ENCODE measurements at places on chromosomes 13 and 19.

DNA sequence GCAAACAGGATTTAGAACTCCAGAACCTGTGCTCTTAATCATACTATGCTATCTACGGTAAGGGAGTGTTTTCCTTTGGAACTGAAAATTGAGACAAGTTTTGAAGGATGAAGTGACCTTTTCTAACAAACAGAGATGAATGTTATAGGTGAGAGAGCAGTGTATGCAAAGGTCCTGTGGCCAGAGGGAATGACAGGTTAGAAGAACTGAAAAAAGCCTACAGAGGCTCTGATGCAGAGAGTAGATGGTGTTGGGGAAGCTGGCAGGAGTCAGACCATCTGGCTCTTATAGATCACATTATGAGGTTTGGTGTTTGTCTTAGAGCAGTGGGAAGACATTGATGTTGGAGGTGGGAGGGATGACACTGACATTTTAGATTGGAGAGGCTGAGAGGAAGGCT, 2.0 kb downstream of the PCCA start:
- no peak for DNase-seq

- no peak for DNase-seq
Measured at GRCh38 chr13:112486386-112487126, 101.4 kb downstream of the TUBGCP3 start.

DNA sequence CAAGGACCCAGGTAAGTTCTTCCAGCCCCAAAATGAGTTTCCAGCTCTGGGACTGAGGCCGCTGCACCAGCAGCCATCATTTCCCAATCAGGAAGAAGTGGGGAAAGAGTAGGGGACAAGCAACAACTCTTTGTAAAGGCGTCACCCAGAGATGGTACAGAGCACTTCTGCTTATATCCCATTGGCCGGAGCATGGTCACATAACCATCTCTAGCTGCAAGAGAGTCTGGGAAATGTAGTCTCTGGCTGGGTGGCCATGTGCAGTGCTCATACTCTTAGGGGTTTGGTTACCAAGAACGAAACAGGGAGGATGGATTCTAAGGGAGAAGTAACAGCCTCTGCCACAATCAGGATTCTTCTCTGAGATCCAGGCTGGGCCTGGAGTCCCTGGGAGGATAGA, 26.3 kb downstream of the CKM start:
- DNase-seq = no peak

DNA sequence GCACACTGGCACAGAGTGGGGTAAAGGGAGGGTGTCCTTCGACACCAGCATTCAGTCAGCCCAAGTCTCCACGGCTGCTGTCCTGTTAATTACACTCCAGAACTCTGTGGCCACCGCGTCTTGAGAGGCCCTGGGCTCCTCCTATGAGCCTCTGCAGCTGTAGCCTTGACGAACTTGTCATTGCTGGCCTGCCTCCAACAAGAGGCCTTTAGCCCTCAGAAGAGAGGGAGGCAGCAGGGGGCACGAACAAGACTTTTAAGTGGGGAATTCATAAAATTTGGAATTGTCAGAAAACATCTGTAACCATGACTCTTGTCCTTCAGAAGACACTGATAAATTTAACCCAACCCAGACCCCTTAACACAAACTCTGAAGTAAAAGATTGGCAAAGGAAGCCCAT, 241.9 kb downstream of the UQCRFS1 start:
- DNase-seq = no peak

GRCh38 chr13:95660981-95661581, 15.9 kb upstream of the DNAJC3 start:
- DNase-seq = peak; percentile 43

DNA sequence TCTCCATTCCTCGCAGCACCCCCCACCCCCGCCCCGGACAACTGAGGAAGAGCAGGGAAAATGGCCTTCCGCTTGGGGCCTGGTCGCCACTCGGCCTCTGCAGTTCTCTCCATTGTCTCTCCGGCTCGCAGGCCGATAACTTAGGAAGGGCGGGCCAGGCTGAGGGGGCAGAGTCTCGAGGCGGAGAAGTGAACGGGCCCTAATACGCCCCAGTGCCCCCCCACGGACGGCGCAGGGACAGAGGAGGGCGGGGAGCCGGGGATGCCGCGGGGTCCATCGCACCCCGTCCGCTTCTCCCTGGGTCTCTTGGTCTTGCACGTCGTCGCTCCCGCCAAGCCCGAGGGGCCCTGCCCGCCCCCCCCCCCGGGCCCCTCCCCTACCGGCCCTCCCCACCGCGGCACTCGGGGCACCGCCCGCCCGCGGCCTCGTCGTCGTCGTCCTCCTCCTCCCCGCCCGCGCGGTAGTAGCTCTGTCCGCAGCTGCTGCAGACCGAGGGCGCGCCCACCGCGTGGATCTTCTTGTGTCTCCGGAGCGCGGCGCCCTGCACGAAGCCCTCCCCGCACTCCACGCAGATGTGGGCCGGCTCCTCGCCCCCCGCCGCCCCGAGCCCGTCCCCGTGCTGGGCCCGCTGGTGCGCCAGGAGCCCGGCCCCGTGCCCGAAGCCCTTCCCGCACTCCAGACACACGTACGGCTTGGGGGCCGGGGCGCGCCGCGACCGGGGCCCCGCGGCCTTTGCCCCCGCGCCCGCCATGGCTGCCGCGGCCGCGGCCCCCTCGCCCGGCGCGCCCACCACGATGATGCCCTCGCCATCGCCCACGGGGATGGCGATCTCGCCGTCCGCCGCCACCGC, 33.2 kb downstream of the ZNF787 start:
- no peak for DNase-seq

GRCh38 chr19:45153339-45154063, 7.3 kb downstream of the NKPD1 start:
- no peak for DNase-seq

- DNase-seq = no peak
Measured at GRCh38 chr13:42786715-42787114, 5.3 kb downstream of the FAM216B start.

Measured in stromal cell of bone marrow (primary cell).